ENCODE measurements at places on chromosomes 3 and 15.
A peak's percentile ranks its signal among the peaks of the same experiment; 100 is the strongest.

DNA sequence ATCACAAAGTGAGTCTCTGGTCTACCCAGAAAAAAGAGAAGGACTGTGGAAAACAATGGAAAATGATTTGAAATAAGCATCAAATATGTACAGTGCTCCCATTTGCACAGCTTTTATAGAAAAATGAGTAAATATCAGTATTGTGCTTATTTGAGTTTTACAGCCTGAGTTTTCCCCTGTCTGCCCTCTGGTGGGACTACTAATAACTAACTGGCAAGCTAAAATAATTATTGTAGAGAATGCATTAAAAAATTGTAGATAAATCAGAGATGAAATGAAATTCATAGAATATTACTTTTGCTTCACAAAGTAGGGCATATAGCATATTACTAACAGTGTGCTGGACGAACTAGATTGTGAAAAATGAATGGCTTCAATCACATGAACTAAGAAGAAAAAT, 287.1 kb downstream of the NAALADL2 start:
- H3K36me3 ChIP-seq, result no peaks in the 10 kb centered on the region
- H3K27ac ChIP-seq, result no peak overlapping the region
- H3K4me1 ChIP-seq, result peaks cover 15% of the 10 kb centered on the region
- no peaks in the 10 kb centered on the region for H3K27me3 ChIP-seq

DNA sequence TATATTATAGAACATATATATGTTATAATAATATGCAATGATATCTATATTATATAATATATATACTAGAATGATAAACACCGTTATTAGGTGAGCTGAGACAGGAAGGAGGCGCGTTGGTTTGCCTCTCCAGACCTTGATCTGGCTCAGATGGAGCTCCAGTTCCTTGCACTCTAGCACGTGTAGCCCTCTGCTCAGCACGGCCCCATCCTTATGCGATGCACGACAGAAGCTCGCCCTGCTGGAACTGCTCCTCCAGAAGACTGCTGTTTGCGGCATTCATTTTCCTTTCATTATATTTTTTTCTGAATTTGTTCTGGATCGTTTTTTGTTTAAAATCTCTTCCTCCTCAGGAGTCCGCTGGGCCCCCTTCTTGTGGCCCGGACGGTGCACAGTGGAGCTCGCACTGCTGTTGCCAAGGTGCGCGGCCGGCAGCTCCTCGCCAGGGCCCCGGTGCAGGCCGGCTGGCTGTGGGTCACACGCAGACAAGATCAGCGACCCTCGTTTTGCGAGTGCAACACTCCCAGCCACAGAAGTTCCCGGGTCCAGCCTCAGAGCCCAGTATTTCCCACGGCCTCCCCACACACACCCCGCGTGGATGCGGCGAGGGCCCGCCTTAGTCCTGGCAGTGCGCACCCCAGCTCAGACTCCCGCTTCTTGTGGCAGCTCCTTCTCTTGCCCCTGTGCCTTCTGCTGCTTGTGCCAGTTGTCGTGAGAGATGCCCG, 112.2 kb downstream of the CHL1 start:
- H3K36me3 ChIP-seq, result no peaks in the 10 kb centered on the region
- no peak for DNase-seq
- peaks cover 25% of the 10 kb centered on the region for H3K27me3 ChIP-seq

- no peak overlapping the region for H3K4me3 ChIP-seq
- no peaks in the 10 kb centered on the region for H3K27me3 ChIP-seq
- H3K27ac ChIP-seq, result no peak overlapping the region
- no peak for DNase-seq
These were observed 996 bp upstream of the DNAJA4 start for GRCh38 chr15:78263351-78263781.

DNA sequence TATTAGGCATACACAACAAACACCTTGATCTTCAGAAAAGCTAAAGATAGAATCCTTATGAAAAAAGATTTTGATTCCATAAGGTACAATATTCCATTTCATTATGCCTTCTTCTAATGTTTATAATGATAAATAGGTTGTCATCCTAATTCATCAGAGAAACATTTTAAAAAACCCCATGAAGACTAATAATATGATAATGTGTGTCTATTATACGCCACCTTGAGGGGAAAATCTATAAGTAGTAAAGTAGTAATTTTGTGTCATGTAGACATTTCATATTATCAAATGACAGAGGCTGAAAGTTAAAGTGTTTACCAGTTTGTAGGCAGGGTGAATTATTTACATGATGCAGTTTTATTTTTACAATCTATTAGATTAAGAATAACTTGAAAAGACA, 524.3 kb downstream of the GBE1 start:
- no peak overlapping the region for H3K4me3 ChIP-seq
- peaks cover 42% of the 10 kb centered on the region for H3K27me3 ChIP-seq
- H3K27ac ChIP-seq, result no peak overlapping the region
- H3K4me1 ChIP-seq, result no peaks in the 10 kb centered on the region
- no peak for DNase-seq

GRCh38 chr15:33080006-33080405, 114.5 kb downstream of the FMN1 start:
- no peak for DNase-seq
- H3K36me3 ChIP-seq, result no peaks in the 10 kb centered on the region
- no peak overlapping the region for H3K4me3 ChIP-seq
- no peaks in the 10 kb centered on the region for H3K27me3 ChIP-seq
- no peaks in the 10 kb centered on the region for H3K4me1 ChIP-seq

- no peaks in the 10 kb centered on the region for H3K27me3 ChIP-seq
- DNase-seq, result no peak
- H3K4me1 ChIP-seq, result peaks cover 26% of the 10 kb centered on the region
- no peak overlapping the region for H3K4me3 ChIP-seq
- H3K27ac ChIP-seq, result no peak overlapping the region
These were observed 82.6 kb downstream of the MLH1 start for GRCh38 chr3:37075955-37076354.

DNA sequence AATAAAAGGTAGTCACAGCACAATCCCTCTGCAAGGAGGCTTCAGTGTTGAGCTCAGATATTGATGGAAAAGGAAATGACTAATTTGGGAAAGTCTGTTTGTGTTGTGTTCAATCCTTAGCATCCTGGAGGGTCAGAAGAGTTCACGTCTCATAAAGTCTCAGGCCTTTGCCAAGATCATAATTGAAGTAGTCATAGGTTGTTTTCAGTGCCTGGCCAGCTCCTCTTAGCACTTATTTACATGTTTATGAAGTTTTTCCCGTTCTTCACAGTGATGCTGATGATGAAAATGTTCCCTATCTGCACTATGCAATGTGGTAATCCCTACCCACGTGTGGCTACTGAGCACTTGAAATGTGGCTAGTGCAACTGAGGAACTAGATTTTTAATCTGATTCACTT, 61.6 kb upstream of the TGFBR2 start:
- no peaks in the 10 kb centered on the region for H3K36me3 ChIP-seq
- peaks cover 13% of the 10 kb centered on the region for H3K4me1 ChIP-seq
- peak; percentile 87 for DNase-seq
- no peaks in the 10 kb centered on the region for H3K27me3 ChIP-seq
- no peak overlapping the region for H3K4me3 ChIP-seq
- H3K27ac ChIP-seq, result peak overlapping the region; percentile 77

DNA sequence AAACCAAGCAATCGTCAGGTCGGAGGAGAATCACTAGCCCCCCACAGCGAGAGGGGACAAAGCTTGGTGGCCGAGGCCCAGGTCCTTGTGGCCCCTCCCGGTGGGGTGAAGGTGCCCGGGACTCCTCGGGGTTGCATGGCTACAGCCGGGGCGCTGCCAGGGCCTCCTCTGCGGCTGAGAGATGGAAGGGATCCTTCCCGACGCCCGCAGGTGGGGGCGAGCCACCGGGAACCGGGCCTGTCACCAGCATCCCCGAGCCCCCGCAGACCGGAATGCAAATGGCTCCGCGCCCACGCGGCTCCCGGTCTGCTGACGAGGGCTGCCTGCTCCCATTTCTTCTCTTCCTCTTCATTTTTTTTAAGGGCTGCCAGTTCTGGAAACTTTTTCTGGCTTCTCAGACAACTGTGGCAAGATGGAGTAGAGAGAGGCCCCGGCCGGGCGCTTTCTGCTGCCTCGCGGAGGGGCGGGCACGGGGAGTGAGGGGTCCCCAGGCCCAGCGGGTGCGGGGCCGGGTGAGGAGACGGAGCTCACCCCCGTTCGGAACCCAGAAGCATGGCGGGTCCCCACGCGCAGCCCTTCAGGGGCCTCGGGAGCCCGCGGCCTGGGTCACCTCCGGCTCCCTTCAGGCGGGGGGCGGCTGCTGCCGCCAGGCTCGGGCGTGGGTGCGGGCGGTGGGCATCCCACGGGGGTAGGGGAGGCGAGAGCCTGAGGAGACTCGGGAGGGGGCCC, 27.5 kb downstream of the MELTF start:
- no peak for DNase-seq
- no peak overlapping the region for H3K27ac ChIP-seq
- no peaks in the 10 kb centered on the region for H3K27me3 ChIP-seq
- peak overlapping the region; percentile 53 for H3K4me3 ChIP-seq
- H3K36me3 ChIP-seq, result no peaks in the 10 kb centered on the region

Data from MCF 10A (cell line).